Stimulated activated CD4-positive, alpha-beta T cell treated with anti-CD3 and anti-CD28 coated beads, Interleukin-1b, Interleukin-23, amount 100 ng/mL, for 48 hours (primary cell): ENCODE measurements at places on chromosomes 3 and 15.

- no peak for DNase-seq
Observed at GRCh38 chr15:81297147-81297572, 26.8 kb downstream of the STARD5 start.

DNA sequence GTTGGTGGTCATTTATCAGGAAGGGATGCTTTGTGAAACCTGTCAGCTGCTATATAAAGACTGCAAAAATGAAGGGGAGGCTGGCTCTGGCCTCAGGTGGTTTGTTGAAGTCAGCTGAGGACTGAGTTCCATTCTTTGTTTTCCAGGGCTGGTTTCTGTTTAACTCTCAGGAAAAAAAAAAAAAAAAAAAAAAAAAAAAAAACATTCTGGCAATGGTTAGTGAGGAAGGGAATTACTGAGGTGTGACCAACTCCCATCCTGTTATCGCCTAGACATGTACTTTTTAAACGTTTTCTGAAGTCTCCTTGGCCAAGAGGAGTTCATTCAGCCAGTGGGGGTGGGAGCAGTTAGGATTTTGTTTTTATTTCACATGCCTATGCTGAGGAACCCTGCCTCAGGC lies 316.3 kb downstream of the OXSM start:
- no peak for DNase-seq

DNA sequence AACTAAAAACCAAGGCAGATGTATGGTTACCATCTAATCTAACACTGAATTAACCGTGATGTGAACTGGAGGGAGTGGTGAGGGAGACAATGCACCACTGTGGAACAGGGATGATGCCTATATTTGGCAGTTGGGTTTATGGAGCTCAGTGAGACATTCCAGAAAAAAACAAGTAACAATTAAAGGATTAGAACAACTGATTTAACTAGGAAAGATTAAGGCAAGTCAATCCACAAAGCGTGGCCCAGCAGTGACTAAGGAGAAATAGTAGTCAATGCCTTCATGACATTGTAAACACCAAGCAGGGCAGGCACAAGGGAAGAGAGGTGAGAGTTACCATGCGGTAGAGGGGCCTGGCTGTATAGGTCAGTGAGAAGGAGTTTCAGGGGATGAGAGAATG lies 38.1 kb downstream of the CHAC1 start:
- no peak for DNase-seq

DNA sequence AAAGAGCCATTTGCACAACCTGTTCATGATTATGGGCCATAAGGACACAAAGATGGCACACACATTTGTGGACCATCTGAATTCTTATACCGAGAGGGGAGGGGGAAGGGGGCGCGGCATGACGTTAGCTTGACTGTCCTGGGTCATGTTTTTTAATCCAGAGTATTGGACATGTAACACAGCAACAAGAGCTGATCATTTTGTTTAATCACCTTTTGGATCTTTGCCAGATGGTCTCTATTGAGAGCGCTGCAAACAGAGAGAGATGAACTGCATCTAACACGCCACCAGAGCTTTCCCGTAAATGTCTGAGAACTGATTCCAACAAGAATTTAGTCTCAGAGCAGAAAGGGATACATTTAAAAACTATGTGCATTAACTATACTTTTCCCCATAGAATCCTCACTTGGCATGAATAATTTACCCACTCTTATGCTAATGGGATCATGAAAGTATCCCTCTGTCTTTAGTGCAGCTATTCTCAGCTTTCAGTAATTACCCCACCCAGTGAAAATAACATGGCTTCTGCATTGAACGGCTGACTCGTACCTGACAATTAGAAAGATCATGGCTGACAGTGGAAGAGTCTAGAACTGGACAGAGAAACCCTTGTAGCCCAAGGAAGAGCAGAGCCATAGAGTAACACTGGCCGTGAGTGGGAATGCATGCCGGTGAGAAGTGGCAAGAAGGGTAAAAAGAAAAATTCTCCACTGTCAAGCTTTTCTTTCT lies 22.6 kb downstream of the MEIS2 start:
- DNase-seq, result no peak

GRCh38 chr3:108404368-108404767 lies 106.0 kb downstream of the MYH15 start:
- DNase-seq, result no peak

GRCh38 chr3:144866476-144866875 lies 894.9 kb downstream of the DIPK2A start:
- no peak for DNase-seq

DNA sequence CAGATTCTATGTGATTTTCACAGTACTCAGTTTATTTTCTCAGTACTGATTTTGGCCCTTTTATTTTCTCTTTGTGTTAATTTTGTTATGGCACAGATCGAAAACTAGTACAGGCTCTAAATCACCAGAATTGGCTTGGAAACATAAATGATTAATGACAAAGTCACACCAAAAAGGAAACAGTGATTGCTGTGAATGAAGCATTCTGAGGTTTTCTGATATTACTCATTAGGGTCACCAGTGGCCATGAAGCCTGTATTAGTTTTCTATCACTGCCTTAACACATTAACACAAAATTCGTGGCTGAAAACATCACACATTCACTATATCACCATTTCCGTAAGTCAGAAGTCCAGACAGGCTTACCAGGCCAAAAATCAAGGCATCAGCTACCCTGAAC lies 343.0 kb upstream of the THRB start:
- DNase-seq, result no peak

- no peak for DNase-seq
Observed at GRCh38 chr15:77503764-77504163, 83.1 kb downstream of the HMG20A start.

GRCh38 chr15:74133694-74134386 lies 3.5 kb downstream of the ISLR2 start:
- DNase-seq, result no peak

DNA sequence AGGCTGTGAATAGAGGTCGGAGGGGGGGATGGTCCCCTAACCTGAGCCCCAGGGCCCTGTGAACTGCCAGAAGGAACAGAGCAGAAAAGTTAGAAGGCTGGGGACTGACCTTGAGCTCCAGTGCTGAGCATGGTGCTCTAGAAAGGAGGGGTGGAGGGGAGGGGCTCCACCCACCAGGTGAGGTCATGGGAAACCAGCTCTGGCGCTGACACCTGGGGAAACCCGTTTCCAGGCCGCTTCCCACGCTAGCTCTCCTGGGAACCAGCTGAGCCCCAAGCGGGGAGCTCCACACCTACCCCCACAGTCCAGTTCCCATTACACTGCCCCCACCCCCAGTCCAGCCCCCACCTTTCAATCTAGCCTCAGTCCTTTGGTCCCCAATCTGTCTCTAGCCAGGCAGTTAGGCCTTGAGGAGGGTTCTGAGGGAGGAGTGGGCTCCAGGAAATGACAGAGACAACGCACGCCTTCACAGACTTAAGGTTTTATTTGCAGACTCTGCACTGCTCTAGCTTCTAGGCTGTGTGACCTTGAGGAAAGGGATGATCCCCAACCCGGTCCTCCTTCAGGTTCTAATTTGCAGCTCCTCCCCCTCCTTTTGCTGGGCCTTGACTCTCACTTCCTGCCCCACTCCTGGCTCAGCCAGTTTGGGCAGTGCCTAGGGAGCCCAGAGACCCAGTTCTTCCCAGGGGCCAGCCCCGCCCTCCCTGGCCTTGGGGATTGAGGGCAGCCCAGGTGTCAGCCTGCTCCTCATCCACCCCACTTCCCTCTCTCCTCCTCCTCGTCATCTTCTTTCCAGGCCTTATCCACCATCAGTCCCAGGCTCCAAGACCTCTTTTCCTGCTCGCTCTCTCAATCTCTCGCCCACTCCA lies 2.1 kb downstream of the RHOV start:
- DNase-seq, result no peak

DNA sequence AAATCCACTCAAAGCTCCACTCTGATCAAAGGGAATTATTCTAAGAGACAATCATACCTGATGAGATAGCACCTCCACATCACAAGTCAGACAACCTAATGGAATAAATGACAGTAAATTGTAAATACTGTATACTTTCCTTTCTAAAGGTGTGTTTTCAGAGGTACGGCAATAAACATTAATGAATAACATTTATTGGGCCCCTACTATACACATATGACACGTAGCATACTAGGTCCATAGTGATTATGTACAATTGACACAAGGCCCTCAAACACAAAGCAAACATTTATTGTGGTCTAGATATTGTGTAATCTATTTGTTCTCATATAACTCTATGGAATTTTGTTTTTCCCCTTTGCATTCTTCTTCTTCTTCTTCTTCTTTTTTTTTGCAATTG lies 429.8 kb downstream of the FOXP1 start:
- no peak for DNase-seq

DNA sequence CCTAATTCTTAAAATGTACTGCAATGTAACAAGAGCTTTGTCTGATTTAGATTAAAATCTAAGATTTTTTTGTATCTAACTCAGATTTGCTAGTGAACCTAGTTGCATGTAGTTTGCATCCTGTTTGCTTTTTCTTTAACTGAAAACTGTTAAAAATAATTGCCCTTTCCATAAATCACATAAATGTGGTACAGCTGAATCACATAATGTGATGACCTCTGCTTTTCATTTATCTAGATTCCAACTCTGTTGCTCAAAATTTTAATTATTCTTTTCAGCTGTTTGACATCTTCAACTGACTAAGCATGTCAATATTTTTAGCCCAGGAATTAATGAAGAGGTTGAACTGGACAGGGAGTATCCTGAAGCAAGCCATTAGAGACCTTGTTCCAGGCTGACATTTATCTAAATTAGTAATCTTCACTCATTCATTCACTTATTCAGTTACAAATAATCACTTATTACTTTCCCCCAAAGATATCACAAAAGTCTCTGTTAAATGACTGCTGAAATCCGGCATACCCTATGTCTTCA lies 101.9 kb upstream of the PLXND1 start:
- no peak for DNase-seq

DNA sequence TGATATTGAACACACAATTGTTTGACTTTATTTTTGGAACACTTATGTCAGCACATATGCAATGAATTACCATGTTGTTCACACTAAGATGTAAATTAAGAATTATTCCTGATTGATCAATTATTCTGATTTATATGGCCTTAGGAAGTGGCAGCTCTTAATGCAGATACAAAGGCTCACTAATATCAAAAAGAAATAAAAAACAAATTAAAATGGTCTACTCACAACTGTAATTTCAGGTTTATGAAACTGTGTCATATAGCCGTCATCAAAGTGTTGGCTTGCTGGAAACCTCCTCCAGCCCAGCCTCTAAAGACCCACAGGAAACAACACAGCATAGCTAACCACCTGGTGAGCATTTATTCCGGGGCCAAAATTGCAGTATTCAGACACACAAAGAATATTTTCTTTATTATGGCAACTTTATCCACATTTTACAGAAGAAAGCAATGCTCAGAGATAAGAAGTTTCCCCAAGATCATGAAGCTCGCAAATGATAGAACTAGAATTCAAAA lies 33.4 kb downstream of the PDZRN3 start:
- no peak for DNase-seq

- DNase-seq, result no peak
Observed at GRCh38 chr3:11445883-11446282, 173.7 kb downstream of the ATG7 start.

DNA sequence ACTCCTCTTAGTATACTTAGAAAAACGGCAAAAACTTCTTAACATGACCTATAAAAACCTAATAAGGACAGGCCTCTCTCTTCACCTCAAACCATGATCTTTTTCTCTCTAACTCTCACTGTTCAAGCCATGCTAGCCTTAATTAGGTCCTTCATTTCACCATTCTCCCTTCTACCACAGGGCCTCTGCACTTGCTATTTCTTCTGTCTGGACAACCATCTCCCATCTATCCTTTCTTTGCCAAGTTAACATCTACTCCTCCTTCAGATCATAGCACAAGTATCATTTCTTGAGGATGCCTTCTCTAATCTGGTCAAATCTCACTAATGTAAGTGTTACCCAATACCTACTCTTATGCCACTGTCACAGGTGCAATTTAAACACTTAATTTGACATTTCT lies 39.1 kb downstream of the TMCC1 start:
- no peak for DNase-seq

GRCh38 chr15:89384176-89384604 lies 49.6 kb upstream of the POLG start:
- DNase-seq, result no peak

- no peak for DNase-seq
Observed at GRCh38 chr3:42961633-42962032, 17.5 kb upstream of the GASK1A start.

GRCh38 chr3:98095882-98096281 lies 8.9 kb downstream of the OR5AC2 start:
- no peak for DNase-seq

GRCh38 chr3:128824132-128824850 lies 55.1 kb upstream of the ACAD9 start:
- DNase-seq, result no peak

DNA sequence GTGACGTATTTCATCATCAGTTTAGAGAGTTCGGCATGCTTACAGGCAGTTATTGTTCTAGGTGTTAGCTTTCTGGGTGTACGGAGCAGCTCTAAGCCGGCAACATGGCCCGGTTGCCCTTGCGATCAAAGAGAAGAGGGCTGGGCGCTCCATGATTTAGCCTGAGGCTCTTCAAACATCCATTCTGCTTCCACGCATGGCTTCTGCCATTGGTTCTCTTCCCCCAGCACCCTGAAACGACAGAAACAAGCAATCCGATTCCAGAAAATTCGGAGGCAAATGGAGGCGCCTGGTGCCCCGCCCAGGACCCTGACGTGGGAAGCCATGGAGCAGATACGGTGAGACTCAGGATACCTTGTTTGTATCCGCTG lies 574 bp downstream of the NGRN start:
- DNase-seq, result peak; percentile 40

- DNase-seq, result peak; percentile 44
Observed at GRCh38 chr15:20645956-20646355, 104.4 kb upstream of the GOLGA6L6 start.

- DNase-seq, result no peak
Observed at GRCh38 chr3:124633524-124633923, 96.7 kb upstream of the UMPS start.

DNA sequence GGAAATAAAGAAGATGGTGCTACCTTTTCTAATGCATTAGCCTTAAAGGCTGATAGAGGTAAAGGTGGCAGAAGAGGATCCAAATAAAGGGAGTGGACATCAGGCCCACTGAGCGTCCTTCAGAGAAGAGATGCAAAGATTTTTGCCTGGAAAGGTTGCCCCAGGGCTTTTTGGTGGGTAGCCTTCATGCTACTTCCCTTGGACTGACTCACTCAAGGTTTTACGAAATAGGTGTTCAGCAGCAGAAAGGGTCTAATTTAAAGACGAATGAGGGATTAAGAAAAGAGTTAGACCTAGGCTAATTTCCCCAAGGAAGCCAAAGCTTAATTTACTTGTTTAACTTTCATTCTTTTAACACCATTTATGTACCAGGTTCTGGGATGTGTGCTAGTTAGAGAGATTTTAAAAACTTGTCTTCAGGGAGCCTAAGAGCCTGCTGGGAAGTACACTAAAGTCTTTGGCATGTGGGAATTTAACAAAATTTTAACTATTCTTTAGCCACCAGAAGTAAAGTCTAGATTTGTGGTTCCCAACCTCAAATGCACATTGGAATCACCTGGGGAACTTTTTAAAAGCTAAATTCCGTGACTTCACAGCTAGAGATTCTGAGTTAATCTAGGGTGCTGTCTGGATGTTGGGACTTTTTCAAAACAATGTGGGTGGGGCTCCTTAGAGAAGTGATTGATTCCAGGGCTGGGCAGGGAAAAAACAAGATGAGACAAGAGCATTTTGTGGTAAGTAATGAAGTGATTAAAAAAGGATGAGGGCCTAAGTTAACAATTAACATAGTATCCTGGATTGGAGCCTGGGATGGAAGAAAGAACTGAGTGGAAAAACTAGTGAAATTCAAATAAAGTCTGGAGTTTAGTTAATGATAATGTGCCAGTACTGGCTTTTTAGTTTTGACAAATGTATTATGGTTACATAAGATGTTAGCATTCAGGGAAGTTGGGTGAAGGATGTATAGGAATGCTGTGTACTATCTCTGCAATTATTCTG lies 3.4 kb downstream of the IL20RB start:
- no peak for DNase-seq

GRCh38 chr15:58387130-58387529 lies 44.7 kb upstream of the LIPC start:
- no peak for DNase-seq
